ENCODE measurements at places on chromosomes 13 and 19.
A peak's percentile ranks its signal among the peaks of the same experiment; 100 is the strongest.

DNA sequence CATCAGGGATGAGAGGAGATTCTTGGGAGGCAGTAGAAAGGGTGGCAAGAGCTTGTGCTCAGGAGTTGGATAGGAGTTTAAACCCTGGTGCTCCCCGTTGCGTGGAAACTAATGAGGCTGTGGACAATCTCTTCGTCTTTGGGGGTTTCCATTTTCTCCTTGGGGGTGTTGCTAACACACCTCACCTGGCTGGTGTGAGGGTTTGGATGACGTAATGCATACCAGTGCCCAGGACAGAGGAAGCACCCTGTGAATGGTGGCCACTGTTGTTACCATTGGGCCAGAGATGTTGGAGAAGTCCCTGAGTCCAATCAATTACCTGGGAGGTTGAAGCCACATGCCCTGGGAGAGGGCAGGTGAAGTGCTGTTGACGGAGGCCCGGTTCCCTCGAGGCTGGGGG is 146.5 kb downstream of the URI1 start:
- DNase-seq = no peak

GRCh38 chr19:16328824-16329482 is 4.3 kb downstream of the KLF2 start:
- DNase-seq = no peak

- no peak for DNase-seq
Observed at GRCh38 chr13:35882722-35883497, 248.3 kb downstream of the DCLK1 start.

DNA sequence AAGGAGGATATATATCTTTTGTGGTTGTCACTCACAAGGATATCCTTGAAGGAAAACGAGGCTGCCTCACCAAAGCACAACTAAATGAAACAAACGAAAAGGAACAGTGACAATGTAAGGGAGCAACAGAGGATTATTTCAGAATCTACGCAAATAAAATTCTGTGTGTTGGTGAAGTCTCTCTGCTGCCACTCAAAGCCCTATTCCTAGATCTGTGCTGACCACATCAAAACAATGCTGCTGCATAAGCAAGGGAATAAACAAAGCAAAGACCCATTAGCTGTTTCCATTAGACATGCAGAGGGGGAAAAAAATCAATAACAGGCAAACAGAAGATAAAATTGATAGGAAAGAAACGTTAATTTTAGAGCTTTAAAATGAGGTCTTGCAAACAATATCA is 204.4 kb downstream of the MZT1 start:
- DNase-seq = no peak

DNA sequence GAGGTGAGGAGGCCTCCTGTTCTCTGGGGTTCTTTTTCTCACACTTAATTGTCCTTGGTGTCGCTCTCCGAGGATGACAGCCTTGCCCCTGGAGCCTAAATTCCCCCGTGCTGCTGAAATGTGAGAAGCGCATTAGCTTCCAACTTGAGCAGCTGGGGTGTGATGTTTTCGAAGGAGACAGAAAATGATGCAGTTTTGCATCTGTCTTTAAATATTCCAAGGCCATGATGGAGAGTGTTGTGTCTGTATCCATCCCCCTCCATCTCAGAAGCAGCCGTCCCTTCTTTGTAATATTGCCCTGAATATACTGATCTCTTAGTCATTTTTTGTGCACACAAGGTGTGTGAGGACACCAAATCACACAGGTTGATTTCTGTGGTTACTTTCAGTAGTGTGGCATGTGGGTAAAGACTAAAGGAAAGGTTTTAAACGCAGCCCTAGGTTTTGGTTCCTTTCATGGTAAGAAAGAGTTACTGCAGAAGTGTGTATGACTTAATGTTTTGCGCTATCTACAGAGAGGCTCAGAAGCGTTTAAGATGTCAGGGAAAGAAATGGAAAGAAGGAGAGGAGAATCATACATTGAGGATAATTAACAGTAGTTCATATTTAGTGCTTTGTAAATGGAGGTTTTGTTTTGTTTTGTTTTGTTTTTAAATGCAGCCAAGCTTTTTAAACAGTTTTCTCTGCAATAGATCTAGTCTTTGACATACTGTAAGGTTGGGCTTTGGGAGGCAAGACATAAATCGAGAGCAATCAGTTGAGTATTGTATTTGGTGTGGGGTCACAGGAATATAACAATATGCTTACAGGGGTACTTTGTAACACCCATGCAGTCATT is 1.6 kb downstream of the NBEA start:
- no peak for DNase-seq

GRCh38 chr13:110363010-110363409 is 55.9 kb downstream of the COL4A2 start:
- DNase-seq = no peak

GRCh38 chr19:900043-900301 is 6.7 kb downstream of the RNU6-9 start:
- no peak for DNase-seq

DNA sequence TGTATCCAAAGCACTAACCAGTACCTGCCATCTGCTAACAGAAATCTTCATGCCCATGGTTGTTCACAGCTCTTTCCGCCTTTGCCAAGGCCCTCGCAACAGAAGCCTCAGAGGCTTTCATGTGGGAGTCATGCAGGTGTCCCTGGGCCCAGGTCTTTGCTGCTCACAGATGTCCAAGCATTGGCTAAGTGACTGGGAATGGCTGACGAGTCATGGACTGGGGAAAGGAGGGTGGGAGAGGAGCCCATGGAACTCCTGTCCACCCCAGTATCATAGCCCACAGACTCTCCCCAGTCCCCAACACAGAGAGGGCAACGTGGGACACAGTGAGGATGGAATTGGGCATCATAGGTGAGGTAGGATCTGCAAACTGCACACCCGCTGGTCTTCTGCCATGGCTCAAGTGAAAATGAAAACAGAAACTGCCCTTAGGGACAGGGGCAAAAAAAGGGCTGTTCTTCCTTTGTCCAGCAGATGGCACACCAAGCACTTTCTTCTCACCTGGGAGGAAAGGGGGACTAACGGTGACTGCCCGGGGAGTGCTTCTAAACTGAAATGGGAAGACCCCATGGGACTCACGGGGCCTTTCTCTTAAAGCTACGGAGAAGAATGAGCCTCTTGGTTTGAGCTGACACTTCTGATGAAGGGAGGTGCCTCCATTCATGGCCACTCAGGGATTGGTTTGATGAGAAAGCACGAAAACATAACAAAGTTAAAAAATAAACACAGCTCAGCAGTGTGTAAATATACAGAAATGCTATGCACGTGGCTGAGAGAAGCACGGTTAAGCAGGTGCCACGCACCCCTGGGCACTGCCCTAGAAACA is 11.1 kb upstream of the DHRS12 start:
- DNase-seq = peak; percentile 62

- no peak for DNase-seq
Observed at GRCh38 chr13:111947026-111947810, 119.7 kb upstream of the SOX1 start.
